ENCODE measurements at places on chromosomes 3 and 15. TPM values are rescaled to one million over a fixed set of nuclear protein-coding genes. Genes with fewer than 3 reads are reported as not detected.

DNA sequence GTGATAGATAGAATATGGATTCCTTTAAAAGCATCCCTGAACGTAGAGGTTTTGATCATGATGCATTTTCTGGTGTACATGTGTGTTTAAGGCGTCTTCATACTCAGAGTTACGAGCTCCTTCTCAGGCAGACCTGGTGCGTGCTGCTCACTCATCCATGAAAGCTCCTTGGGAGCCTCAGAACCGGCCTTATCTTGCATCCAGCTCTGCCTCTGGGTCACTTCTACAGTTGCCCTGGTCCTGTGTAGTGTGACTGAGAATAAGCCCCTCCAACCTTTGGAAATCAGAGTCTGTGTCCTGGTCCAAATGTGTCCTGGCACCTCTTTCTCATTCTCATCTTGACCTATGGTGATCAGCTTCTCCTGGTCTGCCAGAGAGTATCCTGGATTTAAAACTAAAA is 17.3 kb upstream of the RARRES1 start:
- DNase-seq = no peak

GRCh38 chr3:140091143-140091542 is 156.2 kb downstream of the CLSTN2 start:
- DNase-seq = no peak

DNA sequence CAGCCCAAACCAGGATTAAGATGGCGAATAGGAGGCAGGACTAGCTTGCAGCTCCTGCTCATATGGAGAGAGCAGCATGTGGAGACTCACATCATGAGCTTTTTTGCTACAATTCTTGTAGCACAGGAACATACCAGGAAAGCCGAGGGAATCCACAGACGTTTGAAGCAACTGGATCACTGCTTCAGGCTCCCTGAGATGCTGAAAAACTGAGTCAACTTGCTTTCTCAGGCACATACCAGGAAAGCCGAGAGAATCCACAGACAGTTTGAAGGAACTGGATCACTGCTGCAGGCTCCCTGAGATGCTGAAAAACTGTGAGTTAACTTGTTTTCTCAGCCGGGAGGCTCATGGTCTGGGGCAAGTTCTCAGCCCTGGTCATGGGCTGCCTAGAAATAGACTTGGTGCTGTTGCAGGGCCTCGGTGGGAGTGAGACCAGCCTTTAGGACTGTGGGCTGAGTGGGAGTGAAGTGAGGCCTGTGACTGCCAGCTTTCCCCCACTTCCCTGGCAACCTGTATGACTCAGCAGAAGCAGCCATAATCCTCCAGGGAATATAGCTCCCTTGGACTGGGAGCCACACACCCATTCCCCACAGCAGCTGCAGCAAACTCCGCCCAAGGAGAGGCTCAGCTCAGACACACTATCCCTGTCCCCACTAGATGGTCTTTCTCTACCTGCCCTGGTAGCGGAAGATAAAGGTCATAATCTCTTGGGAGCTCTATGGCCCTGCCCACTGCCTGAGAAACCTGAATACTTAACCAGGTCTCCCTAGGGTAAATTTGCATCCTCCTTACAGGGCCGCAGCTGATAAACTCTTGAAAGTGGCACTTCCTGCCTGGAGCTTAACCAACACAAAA is 51.9 kb upstream of the PFN2 start:
- DNase-seq = no peak

DNA sequence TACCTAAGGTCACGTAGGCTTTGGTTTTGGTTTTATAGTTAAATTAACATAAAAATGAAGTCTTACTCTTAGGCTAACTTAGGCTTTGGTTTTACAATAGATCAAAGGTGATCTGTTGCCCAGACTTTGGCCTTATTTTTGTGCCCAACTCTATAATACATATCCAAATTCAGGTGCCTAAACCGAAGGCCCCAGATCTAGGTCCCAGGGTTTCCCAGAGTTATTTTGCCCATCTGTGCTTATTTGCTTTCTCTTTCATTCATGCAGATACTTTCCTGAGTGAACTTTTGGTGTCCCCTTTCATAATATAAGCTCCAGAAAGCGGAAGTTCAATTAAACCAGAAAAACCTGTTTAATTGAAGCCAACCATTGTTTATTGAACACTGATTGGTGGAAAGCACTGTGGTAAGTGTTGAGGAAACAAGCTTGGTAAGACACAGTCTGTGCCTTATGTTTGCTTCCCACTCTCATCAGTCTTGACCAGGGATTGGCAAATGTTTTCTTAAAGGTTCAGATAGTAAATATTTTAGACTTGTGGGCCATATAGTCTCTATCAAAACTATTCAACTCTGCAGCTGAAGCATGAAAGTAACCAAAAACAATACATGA is 209.7 kb downstream of the WDR72 start:
- DNase-seq = no peak

- DNase-seq = no peak
These were observed 509.3 kb downstream of the ROBO1 start for GRCh38 chr3:79258479-79258878.

GRCh38 chr3:187403768-187404288 is 35.6 kb downstream of the RTP4 start:
- no peak for DNase-seq

- no peak for DNase-seq
These were observed 116.7 kb upstream of the PRTG start for GRCh38 chr15:55859681-55860080.

DNA sequence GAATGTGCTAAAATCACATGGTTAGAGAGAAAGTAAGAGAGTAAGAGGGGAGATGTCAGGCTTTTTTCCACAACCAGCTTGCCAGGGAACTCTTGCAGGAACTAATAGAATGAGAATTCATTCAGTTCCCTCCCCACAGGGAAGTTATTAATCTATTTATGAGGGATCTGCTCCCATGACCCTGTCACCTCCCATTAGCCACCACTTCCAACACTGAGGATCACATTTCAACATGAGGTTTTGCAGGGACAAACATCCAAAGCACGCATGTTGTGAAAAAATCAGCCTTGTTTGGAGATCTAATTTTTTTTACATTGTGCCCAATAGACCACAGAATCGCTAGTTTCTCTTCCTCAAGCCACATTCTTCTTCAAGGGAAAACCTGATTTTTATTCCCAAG is 904.0 kb downstream of the TBL1XR1 start:
- no peak for DNase-seq

DNA sequence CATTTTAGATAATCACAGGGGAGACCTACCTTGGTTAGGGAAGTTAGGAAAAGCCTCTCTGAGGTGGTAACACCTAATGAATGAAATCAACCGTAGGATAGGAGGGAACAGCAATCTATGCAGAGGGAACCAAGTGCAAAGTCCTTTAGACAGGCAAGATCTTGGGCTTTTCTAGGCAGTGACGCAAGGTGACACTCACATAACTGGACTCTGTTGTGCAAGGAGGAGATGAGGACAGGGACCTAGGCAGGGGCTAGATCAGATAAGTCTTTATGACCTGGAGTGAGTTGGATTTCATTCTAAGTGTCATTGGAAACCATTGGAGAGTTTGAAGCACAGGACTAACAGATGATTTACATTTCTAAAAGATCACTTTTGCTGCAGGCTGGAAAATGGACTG is 4.6 kb upstream of the LMOD3 start:
- DNase-seq = peak; percentile 55

DNA sequence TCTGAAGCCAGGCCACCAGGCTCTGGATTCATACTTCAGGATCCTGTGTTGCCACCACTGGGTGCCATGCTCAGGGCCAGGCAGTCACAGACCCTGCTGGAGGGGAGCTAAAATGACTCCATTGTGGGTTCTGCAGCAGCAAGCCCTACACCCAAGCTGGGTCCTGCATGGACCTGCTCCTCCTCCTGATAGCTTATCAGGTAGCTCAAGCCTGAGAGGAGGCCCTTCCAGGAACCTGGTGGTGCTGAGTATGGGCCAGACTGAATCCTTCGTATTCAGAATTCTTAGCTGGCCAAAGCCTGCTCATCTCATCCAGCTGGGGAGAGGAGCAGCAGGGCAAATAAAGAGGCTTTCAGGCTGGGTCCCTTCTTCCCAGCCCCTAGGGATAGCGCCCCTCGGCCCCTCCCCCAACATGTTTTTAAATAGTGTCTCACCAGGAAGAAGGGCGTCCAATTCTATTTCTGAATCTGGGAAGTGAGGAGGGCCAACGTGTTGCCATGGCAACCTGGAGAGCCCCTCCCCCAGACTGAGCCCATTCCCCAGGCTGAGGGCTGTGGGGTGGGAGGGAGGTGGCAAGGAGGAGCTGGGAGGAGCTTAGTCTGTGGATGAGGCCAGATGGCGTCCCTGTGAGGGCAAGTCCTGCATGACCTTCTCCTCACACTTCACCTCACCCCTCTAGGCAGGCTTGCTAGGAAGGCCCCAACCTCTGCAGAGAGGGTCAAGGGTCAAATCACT is 11.0 kb upstream of the CAMKV start:
- no peak for DNase-seq

GRCh38 chr15:85383470-85384148 is 3.2 kb downstream of the AKAP13 start:
- no peak for DNase-seq

DNA sequence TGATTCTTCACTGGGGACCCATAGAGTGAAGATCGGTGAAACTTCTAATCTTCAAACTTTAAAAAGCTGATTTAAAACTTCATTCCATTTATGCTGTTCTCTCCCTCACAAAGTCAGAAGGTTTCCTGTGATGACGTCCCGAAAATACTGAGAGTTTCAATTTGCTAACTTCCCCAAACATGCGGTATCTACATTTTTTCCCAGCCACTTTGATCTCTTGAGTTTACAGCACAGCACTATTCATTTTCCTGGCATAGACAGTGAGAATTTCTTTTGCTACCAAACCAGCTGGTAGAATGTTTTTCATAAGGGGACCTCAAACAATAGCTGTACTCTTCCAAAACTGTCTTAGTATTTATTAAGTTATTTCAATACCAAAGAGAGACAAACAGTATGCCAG is 156.8 kb downstream of the LSAMP start:
- no peak for DNase-seq

GRCh38 chr15:99343881-99344551 is 92.7 kb downstream of the LRRC28 start:
- peak; percentile 56 for DNase-seq

DNA sequence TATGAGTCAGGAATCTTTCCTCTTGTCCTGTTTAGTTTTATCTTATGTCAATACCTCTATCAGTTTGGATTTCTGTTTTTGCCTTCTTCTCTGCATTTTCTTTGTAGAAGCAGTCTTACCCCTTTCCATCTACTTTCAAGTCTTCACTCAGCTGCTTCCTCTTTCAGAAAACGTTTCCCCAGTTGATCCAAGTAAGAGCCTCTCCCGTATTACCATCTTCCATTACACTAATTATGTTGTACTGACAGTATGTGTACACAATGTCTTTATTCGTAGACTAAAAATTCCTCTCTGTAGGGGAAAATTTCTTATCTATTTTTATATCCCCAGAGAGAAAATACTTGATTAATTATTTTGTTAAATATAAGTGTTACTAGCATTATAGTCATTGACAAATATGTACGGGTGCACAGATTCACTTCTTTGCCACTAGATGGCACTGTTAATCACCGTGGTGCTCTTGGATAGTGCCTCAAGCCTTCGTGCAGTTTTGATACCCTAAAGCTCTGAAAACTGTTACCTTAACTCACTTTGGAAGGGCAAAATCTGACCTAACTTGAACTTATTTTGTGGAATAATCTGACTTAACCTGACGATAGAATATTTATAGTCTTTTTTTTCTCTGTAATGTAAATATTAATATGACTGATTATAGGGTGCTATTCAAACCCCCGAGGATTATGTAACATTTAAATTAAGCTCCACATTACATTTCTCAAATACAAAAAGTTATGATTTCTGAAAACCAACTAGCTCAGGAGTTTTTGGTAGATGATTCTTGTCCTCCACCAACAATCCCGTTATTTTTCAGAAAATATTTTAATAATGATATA is 74.2 kb upstream of the POU1F1 start:
- peak; percentile 70 for DNase-seq

DNA sequence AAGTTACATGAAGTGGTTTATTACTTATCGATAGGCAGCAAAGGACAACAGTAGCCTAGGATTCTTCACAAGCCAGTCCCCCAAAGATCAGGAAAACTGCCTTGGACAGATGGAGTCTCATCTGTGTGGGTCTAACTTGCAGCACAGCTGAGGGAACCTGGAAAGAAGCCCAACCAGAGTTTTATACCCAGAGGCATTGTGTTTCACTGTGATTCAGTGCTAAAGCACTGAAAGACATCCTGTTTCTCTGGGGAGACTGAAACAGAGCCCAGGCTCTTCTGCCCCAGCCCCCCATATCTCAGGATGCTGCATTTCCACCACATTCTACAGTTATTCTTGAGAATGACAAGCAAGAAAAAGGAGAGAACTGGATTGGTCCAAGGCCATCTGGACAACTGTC is 48.2 kb upstream of the PYDC2 start:
- DNase-seq = no peak

GRCh38 chr15:95995375-95996168 is 334.9 kb upstream of the NR2F2 start:
- no peak for DNase-seq

- DNase-seq = no peak
These were observed 117.3 kb downstream of the ETFA start for GRCh38 chr15:76193934-76194333.

GRCh38 chr3:156449710-156450574 is 105.0 kb downstream of the SSR3 start:
- no peak for DNase-seq

The TRPM7 gene
- 71.3 TPM for total RNA-seq

The IL12A gene
- 1.2 TPM for total RNA-seq

The TMEM207 gene
- not detected for total RNA-seq

The LRRK1 gene
- total RNA-seq = 55.8 TPM

The CHAC1 gene
- 2.4 TPM for total RNA-seq

The TARS3 gene
- 7.7 TPM for total RNA-seq

All from Peyer's patch (tissue), 4 donors.